ENCODE measurements at places on chromosomes 16 and 17.

GRCh38 chr16:53689636-53690035, 14.0 kb downstream of the RPGRIP1L start:
- DNase-seq: no peak

GRCh38 chr17:27821318-27821717, 21.0 kb upstream of the NOS2 start:
- DNase-seq: no peak

DNA sequence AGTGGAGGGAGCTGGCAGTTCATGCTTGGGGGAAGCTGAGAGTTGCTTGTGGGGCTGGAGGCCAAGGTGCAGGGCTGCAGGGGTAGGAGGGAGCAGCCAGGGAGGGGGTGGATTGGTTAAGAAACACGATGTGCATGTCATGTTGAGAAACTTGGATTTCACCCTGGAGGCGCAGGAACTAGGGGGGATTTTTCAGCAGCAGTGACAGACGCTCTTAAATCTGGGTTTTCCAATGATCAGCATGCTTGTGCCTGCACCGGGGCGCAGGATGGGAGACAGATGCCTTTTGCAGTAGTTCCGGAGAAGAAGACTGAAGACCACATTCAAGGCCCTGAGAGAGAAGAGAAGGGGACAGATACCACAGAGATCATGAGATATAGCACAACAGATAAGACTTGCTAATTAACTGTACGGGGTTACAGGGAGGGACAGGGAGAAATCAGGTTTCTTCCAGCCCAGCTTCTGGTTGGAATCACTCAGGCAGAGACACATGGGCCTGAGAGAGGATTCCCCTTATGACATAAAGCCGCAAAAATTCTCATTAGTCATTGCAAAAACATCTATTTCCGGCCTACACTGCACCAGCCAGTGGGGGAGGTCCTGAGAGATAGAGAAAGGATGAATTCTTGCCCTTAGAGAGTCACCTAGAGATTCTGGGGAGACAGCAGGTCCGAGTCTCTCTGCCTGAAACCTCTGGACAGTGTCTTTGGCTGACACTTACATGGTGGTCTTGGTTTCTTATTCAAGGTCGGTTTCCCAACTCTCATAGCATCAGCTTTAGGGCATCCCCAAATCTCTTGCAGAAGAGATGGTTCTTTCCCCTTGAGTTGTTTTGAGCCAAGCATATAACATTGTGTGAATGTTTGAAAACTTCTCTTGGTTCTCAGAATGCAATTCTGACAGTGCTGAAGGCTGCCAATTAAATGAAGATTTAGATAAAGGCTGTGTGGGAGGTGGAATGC, 27.1 kb downstream of the CDH13 start:
- no peak for DNase-seq

GRCh38 chr16:66291833-66292232, 74.7 kb upstream of the CDH5 start:
- no peak for DNase-seq

- peak; percentile 64 for DNase-seq
These were observed 77.0 kb upstream of the TNRC6C start for GRCh38 chr17:77881545-77881944.

DNA sequence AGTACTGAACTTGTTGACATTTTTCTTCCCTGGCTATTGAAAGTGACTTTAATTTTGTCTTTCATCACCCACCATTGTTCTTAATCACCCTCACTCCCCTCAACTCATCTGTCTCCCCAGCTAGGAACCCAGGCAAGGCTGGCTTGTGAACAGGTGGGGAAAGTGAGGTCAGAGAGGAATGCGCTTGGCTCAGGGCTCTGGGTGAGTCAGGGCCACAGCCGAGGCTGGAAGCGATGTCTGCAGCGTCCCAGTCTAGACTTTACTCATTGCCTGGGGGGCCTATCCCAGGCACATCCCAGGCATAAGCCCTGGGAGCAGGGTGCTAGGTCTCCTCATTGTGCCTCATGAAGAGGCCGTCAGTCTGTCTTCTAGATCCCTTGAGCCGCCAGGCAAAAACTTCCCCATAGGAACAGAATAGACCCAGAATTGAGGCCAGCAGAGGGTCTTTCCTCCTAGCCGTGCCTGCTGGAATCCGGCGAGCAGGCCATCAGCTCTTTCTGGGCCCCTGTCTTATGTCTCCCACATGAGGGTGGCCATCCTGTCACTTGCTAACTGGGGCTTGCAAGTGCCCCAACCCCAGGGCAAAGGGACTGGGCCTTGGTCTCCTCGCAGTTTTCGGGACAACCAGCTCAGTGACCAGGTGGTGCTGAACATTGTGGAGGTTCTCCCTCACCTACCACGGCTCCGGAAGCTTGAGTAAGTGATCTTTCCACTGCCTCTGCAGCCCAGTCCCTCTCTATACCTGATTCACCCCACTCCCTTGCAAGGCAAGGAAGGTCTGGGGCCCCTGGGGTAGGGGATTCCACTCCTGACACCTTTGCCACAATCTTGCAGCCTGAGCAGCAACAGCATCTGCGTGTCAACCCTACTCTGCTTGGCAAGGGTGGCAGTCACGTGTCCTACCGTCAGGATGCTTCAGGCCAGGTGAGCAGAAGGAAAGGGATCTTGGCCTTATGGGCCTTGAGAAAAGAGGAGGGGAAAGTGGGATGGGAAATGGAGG, 40.1 kb downstream of the NLRC5 start:
- no peak for DNase-seq

GRCh38 chr17:5209396-5209795, 17.7 kb upstream of the ZNF594 start:
- DNase-seq: no peak

- DNase-seq: no peak
These were observed 175.7 kb downstream of the CEP112 start for GRCh38 chr17:66016231-66016630.

- DNase-seq: no peak
These were observed 6.4 kb downstream of the CD300LB start for GRCh38 chr17:74524653-74525464.

- DNase-seq: no peak
These were observed 70.2 kb downstream of the ZZEF1 start for GRCh38 chr17:4072487-4073157.

DNA sequence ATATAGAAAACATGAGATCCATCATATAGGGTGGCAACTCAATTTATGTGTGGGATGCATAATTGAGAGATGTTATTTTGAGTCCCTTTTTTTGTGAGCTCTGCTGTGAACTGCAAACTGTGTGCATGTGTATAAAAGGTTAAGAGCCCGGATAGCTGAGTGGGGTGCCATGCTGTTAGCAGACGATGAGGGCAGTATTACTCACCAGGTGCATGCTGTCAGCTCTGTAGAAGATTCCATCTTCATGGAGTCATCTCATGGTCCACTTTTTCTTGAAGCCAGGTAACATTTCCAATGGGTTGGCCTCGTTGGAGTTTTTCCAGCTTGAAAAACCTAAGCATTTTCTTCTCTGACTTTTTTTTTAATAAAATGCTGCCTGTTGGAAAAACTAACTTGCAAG, 43.0 kb upstream of the RHBDL3 start:
- no peak for DNase-seq

- no peak for DNase-seq
These were observed 9.4 kb downstream of the BAHCC1 start for GRCh38 chr17:81404558-81405165.

DNA sequence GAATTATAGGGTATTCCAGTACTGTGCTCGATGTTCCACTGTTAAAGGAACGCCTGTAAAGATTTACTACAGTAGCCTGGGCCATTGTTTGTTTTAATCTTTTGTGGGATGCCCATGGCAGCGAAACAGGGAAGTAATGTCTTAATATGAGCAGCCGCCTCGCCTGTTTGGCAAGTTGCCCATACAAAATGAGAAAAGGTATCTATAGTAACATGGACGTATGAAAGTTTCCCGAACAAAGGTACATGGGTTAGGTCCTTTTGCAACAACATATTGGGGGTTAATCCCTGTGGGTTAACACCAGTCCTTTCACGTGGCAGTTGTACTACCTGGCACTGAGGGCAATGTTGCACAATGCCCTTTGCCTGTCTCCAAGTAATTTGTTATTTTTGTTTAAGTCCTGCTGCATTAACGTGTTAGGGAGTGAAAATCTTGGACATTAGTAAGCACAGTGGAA, 21.1 kb upstream of the TMC5 start:
- DNase-seq: no peak

DNA sequence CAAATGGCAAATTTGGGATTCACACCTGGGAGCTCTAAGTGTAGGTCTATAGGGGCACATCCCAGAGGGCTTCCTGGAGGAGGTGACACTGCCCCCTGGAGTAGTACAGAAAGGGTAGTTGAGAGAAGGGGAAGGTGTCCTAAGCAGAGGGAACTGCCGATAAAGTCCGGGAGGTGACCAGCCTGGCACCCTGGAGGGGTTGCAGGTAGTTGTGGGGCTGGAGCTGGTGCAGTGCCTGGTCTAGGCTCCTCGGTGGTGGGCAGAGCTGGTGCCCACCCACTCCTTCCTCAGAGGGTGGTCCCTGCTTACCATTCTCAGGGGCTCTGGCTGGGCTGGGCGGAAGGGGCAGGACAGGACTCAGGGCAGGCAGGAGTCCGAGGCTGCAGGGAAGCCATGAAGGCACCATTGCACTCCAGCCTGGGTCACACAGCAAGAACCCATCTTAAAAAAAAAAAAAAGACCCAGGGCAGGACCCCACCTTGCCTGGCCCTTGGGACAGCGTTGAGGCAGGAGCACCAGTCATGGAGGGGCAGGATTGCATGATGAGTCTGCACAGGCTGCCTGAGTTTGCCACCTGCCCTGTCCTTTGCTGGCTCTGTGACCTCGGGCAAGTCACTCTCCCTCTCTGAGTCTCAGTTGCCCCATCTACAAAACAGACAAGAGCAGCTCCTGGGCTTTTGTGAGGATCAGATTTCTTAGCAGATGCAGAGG, 43.8 kb downstream of the LAT start:
- DNase-seq: no peak

- DNase-seq: no peak
These were observed 8.2 kb downstream of the MYH3 start for GRCh38 chr17:10648956-10649355.

DNA sequence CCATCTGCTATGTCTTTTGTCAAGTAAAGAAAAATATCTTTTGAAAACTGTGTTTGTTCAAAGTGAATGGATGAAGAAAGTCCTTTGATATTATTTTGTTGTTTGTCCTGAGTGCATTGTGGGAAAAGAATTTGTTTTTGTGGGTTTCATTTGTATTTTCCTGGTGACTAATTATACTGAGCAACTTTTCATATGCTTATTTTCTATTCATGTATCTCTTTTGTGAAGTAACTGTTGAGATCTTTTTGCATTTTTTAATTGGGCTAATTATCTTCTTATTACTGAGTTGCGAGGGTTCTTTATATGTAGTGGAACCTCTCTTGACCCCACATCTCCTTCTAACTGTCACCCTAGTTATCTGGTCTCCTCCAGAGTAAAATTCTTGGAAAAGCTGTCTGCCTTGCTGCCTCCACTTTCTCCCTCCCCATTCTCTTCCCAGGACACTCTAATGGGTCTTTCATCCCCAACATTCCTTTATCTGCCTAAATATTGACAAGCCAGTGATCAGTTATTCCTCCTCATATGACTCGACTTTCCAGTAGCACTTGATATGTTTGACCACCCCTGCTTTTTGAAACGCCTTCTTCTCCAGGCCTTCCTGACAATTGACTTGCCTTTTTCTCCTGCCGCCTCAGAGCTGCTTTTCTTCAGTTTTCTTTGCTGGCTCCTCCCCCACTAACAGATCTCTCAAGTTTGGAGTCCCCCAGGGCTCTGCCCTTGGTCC, 117.6 kb upstream of the HAS3 start:
- no peak for DNase-seq

GRCh38 chr17:4560421-4560820, at the start of gene GGT6:
TSS of gene GGT6 (minus strand) at chr17:4560577. CDS start at chr17:4560521, 56 bp downstream.
- DNase-seq: no peak

- DNase-seq: no peak
These were observed 139.8 kb downstream of the PARN start for GRCh38 chr16:14490235-14490634.

DNA sequence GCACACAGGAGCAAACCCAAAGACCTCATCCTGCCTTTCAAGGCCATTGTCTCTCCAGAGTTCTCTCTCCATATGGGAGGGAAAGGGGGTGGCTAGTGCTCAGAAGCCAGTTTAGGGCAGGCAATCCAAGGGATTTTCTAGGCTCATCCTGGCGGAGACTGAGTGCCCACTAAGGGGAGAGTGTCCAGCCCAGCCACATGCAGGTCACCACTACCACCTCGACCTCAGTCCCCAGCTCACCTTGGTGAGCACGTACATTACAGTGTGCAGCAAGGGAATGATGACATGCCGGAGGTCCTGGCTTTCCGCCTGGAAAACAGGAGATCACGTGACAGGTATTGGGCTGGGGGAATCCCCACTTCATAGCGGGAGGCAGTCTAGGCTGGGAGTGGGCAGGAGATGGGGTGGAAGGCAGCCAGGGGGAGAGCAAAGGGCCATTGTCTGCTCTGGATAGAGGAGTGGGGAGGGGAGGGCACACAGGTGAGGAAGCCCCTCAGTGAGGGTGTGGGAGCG, 29.9 kb downstream of the PIK3R6 start:
- no peak for DNase-seq

GRCh38 chr16:89174877-89175276, 3.3 kb downstream of the CDH15 start:
- DNase-seq: no peak

DNA sequence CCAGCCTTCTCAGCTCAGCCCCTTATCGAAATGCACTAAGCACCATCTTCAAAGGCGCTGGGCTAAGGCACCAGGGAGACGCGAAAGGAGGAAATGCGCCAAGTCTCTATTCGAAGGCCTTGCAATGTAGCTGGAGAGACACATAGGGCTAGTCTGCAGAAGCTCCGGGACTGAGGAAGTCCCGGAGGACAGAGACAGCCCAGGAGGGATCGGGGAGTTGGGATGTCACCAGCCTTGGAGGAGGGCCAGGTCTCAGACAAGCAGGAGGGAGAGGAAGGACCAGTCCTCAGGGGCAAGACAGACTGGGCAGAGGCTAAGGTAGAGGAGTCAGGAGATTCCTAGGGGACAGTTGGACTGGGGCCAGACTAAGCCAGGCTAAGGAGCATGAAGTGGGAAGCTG, 8.5 kb downstream of the C17orf100 start:
- DNase-seq: no peak

GRCh38 chr17:55290492-55291113, 25.8 kb downstream of the HLF start:
- DNase-seq: no peak

DNA sequence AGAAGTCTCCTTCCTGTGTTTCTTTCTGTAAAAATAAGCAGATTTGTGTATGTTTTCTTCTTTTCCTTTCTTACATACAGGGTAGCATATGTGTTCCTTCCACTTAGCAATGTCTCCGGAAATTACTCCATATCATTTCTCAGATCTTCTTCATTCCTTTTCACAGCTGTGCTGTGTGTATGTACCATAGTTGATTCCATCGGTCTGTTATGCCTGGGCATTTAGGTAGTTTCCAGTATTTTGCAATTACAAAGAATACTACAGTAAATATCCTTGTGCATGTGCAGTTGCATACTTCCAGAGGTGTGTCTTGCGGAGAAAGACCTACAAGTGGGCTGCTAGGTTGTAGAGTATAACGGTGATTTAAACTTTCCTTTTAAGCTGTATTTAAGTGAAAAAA, 69.8 kb downstream of the CLEC16A start:
- DNase-seq: no peak

GRCh38 chr17:64155751-64156544, 26.0 kb upstream of the ERN1 start:
- no peak for DNase-seq

Data from activated CD8-positive, alpha-beta memory T cell treated with anti-CD3 and anti-CD28 coated beads for 4 hours (primary cell).